Left hindlimb (tissue), 1 donor: ENCODE measurements at places on chromosomes 6 and 20.

- DNase-seq = no peak
Observed at GRCh38 chr6:16504609-16505008, 256.7 kb downstream of the ATXN1 start.

DNA sequence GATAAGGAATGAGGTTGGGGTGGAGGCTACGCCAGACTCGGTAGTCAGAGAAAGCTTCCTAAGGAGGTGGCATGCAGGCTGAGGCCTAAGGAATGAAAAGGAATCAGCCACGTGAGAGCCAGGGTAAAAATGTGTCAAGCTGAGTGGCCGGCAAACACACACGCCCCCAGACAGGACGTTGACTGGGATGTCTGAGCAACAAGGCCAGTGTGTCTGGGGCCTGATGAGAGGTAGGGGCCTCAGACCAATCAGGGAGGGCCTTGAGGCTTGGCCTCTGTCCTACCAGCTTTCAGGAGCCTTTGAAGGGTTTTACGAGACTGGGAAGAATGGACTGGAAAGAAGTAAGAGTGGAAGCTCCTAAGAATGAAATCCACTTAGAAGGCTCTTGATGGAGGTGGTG lies 61.0 kb upstream of the PHACTR2 start:
- no peak for DNase-seq

DNA sequence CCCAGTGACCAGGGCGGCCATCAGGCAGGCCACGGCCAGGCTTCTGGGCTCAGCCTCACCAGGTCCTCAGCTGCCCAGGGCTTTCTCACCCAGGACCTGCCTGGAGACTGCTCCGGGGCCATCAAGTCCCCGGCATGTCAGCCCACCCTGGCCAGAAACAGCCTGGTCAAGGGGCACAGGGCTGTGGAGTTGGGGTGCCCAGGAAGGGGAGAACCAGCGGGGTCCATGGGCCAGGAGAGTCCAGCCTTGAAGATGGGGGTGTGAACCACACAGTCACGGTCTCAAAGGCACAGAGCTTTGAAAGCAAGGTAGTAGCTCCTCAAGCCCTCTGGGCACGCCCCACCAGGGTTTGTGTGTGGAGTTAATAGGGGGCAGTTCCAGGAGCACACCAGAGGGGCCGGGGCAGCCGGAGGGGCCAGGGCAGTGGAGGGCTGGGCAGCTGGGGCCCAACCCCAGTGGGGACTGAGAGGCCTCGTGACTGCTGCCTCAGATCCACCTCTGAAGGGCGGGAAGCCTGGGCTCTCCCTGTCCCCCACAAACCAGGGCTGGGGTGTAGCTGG lies 48.0 kb upstream of the BHLHE23 start:
- no peak for DNase-seq

DNA sequence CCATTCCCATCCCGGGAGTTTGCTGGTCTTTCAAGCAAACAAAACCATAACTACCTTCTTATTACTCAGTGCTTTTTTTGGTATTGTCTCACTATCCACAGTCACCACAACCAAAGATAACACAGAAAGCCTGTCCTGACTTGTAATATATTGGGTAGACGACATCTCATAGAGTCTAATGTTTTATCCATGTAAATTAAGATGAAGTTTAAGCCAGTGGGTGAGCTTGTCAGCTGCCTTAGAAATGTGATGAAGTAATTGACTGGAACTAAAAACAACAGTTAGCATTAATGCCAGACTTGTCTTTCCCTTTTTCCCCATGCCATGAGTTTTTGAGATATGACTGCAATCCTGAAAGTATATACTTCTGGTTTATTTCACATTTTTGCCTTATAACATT lies 282.7 kb upstream of the PRDM1 start:
- no peak for DNase-seq

DNA sequence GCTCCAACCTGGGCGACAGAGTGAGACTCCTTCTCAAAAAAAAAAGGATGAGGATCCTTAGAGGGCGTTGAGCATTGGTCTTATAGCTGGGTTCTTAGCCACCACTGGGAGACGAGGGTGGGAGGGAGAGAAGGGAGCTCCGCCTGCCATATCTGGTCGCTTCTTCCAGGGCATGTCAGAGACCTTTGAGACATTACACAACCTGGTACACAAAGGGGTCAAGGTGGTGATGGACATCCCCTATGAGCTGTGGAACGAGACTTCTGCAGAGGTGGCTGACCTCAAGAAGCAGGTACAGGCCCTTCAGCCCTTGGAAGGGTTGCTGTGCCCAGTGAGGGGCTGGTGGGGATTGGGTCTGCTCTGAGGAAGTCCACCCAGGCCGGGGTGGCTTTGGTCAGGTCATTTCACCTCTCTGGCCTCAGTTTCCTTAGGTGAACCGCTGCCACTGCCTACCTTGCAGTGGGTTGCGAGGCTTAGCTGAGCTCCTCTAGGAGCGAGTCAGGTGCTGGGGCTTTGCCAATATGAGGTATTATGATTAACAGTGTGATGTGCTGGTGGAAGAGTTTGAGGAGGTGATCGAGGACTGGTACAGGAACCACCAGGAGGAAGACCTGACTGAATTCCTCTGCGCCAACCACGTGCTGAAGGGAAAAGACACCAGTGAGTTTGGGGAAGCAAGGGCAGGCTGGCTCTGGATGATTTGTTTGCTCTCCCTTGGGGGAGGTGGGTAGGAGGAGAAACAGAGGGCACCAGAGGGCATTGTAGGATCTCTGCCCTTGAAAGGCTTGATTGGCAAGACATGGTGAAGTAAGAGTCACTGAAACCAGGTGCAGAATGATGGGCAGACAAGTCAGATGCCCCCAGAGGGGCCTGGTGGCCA lies 8.5 kb downstream of the CNPY3 start:
- no peak for DNase-seq

DNA sequence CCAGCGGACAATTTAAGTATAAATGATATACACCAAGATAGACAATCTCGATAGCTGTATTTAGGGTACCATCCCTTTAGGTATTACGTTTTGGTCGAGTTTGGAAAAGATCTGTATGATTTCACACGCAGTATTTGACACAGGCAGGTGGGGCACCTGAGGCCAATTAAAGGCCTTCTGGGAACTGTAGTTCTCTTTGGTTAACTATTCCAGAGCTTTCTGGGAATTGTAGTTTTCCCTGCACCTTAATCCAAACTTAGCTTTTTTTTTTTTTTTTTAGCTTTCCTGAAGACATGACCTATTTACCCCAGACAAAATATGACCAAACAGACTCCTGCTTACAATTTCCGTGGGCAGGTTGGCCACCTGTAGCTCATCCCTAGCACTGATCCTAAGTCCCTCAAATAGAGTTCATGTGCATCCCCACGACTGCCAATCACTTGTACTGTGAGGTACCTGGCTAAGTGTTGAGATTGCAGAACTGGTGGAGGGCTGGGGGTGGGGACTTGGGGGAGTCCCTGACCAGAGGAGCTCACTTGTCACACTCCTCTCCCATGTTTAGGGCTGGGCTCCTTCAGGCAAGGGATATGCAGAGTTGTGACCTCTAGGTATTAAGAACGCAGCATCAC lies 999 bp upstream of the EHMT2 start:
- no peak for DNase-seq

DNA sequence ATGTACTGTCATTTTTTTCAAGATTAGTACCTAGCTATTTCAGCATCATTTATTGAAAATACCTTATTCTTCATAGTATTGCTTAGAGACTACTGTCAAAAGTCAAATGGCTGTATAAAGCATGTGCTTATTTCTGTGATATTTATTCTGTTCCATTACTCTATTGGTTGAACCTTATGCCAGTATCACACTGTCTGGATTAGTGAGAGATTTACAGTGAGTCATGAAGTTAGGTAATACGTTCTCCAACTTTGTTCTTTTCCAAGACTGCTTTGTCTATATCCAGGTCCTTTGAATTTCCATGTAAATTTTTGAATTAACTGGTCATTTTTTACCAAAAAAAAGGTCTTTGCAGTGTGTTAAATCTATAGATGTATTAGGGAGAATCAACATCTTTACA lies 18.6 kb upstream of the RNF217 start:
- no peak for DNase-seq

GRCh38 chr6:11714798-11715285 lies 63.8 kb downstream of the ADTRP start:
- DNase-seq = no peak

DNA sequence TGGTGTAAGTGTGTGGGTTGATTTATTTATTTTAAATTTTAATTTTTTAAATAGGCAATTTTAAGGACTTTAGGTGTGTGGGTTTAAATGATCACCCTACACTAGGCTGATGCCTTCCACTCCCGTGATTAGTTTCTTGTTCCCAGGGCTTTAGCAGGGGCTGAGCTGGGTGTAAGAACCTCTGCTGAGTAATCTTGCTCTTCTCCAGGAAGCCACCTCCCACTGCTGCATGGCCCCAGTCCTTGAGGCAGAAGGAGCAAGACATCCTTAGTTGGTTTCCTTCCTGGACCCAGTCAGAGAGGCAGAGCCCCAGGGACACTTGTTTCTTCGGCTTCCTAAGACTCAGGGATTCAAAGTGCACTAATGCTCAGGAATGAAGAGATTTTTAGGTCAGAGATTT lies 19.8 kb upstream of the CDC5L start:
- no peak for DNase-seq

- DNase-seq = no peak
Observed at GRCh38 chr6:116408491-116408890, 37.7 kb downstream of the DSE start.
